ENCODE measurements at places on chromosomes 4 and X.

DNA sequence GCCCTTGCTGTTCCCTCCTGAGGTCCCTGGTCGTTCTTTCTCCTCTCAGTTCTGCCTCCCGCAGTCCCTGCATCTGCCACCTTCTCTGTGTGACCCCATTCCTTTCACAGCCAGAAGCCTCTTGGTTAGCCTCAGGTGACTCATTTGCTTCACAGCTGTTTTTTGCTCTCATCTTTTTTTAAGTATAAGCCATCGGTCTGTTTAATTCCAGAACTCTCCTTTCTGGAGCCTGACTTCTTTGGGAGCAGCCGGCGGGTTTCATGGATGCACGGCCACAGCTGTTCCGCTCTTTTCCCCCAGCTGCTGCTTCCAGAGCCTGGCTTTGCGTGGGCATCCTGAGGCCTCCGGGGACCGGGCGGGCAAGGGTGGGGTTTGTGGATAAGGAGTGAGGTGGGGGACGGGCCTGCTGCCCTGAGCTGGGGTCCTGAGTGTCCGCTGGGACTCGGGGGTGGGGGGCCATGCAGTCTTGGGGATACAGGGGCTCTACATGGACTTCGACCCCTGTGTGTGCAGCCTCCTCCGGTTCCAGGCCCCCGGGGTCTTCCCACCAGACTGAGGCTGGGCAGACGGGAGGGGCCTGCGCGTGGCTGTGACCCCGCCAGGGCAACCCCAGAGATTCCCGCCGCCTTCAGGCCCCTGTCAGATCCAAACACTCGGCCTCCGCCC is 46.7 kb downstream of the PCGF3 start:
- DNase-seq = no peak

GRCh38 chrX:63784902-63785707 is at the start of gene ARHGEF9:
ARHGEF9 (minus strand) TSS chrX:63785214; CDS start chrX:63785145, 69 bp downstream.
- DNase-seq = no peak

DNA sequence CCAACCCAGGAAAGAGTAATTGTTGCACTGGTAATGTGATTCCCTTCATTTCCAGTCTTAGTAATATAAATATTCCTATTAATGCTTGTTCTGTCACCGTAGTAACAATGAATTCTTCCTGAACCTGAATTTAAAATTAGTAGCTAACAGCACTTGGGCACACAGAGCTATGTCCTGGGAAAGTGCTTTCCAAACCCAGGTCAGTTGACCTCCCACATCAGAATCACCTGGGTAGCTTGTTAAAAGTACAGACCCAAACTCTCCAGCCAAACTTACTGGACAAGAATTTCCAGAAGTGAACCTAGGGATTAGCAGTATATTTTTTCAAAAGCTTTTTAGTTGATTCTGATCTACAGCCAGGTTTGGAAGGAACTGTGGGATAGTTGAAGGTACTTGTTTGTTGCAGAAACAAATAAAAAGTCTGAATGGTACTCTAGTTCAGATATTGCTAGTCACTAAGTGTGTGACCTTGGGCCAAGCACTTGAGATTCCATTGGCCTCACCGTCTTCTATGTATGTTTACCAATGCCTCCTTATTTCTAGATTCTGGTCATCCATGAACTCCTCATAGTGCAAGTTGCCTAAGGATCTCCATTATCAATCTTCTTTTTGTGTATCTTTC is 192.9 kb upstream of the CNKSR2 start:
- no peak for DNase-seq

- DNase-seq = no peak
Measured at GRCh38 chrX:24426921-24427746, 38.0 kb upstream of the PDK3 start.
